Stimulated activated CD4-positive, alpha-beta T cell treated with anti-CD3 and anti-CD28 coated beads, Interleukin-12 subunit alpha, Interleukin-12 subunit beta, amount 100 ng/mL, for 4 hours (primary cell): ENCODE measurements at places on chromosomes 2 and 18.

GRCh38 chr2:26609839-26610277 is 31.3 kb downstream of the CIB4 start:
- peak; percentile 5 for DNase-seq

DNA sequence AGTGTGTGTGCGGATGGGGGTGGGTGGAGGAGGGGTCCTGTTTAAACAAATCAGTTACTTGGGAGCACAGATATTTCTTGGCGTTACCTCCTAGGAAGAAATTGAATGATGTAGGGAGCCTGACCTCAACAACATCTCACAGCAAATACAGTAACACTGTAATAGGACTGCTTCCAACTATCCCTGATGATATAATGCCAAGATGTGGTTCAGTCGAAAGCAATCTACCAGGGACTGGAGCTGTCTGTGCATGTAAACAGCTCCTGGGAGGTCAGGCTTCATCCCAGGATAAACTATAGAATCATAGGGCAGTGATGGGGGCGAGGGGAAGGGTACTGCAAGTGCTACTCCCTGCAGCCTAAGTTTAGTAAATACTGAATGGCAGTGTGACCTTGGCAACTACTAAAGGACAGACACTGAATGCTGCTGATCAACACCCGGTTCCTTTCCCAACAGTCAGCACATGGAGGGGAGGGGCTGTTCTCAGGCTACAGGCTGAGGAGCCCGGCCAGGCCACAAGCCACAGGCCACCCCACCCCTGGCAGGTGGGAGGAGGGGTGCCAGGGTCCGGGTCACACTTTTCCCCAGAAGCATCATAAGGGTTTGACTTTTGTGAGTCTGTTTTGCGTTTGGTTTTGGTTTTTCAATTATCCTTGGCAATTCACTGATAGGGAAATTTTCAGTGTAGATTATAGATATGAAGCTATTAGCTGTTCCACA is 85.3 kb upstream of the ZNF397 start:
- DNase-seq: no peak

GRCh38 chr2:40168546-40168945 is 283.3 kb downstream of the SLC8A1 start:
- no peak for DNase-seq

DNA sequence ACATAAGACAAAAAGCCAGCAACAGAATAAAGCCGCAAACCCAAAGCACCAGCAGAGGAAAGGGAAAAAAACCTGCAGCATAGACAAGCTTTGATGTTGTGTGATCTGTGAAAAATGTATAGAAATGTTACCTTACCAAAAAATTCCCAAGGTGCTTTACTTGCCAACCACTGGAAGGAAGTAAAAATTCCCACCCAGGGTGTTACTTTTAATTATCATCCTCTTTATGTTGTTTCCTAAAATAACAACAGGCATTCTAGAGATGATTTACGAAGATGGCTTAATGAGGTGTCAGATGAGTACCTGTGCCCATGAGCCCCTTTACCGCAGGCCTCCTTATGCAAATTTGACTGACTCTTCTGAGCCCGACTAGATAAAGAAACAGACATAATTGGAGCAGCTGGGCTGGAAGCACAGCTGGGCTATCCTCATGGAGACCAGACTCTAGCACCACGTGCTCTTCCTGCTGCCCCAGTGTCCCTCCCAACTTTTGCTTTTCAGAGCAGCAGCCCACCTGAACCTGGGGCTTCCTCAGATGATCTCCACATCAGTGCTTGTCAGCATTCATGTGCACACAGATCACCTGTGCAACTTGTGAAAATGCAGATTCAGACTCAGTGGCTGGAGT is 41.5 kb downstream of the SRSF7 start:
- DNase-seq: peak; percentile 32

DNA sequence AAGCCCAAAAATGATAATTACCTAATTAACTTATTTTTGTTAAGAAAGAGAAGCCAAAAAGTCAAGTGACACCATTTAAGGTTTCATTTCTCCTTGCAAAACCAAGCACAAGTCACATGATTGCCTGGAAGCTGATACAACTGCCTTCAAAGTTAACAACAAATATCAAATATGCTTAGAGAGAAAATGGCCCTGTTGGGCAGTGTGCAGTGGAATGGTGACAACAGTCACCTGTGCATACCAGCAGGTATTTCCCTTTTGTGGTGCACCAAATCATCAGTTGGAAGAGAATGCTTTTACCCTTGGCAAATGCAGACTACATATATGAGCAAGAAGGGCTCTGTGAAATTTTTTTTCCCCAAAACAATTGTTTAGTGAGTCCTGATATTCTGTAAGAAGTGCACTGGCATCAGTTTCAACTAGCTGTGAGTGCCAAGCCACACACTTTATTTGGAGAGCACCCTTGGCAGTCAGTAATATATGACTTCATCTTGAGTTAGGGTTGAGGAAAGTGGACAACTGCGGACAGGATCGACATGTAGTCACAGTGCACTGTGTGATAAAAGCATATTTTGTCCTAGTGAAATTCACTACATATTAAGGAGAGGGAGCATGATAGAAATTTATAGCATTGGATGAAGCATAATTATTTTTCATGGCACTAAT is 74.9 kb upstream of the DOCK10 start:
- no peak for DNase-seq

DNA sequence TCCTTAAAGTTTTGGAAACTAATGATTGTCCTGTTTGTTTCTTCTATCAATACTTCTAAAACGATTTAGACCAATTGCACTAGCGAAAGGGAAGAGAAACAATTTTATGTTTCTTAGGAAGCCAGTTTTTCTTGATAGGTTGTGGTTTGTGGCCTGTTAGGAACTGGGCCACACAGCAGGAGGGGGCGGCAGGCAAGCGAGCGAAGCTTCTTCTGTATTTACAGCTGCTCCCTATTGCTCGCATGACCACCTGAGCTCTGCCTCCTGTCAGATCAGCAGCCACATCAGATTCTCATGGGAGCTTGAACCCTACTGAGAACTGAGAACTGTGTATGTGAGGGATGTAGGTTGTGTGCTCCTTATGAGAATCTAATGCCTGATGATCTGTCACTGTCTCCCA is 201.5 kb upstream of the PXDN start:
- no peak for DNase-seq

DNA sequence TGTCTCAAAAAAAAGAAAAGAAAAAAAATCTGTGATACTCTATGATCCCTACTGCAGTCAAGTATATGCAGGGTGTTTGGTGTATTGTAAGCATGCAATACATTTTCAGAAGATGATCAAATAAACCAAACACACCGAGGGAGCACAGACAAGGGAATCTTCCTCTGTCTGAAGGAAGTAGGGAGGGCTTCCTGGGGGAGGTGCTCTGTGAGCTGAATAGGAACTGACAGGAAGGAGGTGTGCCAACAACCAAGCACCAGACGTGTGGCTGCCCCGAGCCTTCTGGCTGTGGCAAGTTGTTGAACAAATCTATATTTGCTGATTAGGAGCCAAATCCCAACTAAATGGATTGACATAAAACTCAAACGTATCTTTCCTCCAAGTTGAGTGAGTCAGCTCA is 14.6 kb downstream of the THNSL2 start:
- DNase-seq: no peak

- DNase-seq: no peak
These were observed 210.8 kb upstream of the SMIM21 start for GRCh38 chr18:75638223-75638775.

DNA sequence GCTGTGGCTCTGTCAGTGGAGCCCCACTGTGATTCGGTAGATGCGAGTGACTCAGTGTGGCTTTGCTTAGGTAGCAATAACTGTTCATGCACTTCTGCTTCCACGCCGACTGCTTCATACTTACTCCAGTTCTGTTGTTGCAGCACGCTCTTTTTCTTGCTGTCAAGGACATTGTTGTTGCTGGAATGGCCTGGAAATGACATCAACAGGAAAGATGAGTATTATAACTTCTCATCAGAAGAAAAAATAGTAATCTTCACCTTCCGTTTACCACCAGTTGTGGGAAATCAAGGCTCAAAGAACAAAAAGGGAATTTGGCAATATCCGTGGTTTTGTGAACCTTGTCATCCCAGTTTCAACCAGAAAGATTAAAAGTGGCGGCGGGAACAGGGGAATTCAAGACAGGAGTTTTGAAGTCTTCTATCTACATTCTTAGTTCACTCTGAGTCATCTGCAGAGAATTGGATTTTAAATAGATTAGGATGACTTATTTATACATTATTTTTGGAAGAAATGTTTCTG is 8.3 kb downstream of the TM4SF20 start:
- no peak for DNase-seq

DNA sequence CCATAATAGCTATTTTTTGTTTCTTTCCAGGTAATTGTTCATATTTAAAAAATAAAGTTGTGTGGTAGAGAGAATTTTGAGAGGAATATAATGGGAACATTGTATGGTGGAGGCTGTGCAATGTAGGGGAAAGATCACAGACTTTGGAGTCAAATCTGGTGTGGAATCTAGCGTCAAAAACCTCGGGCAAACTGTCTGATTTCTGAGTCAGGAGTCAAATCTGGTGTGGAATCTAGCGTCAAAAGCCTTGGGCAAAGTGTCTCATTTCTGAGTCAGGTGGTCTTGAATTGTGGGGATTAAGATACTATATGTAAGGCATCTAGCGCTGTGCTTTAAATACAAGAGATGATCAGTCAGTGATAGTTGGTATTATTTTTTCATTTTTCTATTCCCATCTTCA is 5.1 kb downstream of the PTPN4 start:
- DNase-seq: no peak

DNA sequence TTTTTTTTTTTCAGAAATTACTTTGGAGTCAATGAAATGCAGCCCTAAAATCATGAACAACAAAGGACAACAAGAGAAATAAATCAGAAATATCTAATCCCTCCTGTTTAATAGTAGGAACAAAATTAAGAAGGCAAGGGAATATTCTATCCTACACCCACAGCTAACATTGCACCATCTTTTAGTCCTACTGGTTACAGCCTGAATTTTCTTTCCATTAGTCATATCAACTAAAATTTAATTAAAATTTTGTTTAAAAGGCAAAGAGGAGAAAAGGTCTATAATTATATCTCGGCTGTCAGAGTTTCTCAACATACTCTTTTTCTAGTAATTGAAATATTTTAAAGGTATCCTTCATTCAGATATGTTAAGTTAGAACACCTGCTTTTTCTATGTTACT is 61.9 kb downstream of the DTNA start:
- no peak for DNase-seq

DNA sequence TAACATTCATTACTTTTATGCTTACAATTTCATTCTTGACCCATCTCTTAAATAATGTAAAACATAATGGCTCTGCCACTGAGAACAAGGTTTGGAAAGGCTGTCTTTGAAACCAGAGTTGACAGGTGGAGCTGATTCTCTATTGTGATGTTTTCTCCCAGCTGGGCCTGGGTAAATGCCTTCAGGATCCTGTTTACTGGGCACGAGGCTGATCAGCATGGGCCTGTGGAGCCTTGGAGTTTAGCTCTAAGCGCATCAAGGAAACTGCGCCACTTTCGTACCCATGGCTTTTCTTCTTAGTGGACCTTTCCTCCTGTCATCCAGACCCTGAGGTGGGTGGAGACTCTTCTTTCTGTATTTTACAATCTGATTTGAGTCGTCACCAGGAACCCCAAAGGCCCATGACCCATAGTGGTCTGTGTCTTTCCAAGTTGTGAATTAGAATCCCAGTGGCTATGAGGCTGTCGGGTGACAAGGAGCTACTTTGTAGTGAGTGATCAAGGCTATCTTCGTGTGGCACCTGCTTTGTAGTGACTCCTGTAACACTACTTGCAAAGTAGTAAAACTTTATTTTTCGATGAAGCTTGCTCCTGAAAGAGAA is 123.1 kb downstream of the LPIN1 start:
- no peak for DNase-seq

DNA sequence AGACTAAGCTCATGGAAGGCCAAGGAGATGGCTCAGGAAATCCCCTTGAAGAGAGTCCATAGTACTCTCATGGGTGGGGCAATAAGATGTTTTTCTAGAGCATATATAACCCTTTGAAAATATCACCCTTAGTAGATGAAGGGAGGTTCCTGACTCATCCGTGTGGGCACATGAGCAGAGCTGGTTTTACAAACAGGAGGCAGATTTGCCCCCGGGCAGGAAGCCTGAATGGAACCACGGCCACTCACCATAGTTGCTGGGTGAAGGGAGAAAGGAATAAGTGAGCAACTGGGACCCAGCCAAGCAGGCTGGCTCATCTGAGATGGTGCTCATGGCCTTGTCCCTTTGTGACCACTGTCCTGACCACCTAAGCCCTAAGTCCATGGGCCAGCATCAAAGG is 29.0 kb upstream of the MAPRE3 start:
- DNase-seq: no peak

DNA sequence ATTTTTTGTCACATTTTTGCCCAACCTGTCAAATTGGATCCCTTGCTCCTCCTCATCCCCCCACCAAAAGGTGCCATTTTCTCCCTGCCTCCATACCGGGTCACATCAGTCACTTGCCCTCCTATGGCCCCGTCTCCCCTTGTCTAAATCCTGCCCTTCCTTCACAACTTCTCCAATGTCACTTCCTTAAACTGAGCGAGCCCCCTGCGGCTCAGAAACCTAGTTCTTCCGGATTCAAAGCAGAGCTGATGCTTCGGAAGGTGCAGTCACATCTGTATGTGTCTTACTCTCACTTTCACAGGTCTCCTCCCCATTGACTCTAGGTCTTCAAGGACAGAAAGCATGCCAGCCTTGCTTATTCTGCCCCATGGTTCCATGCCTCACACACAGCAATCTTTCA is 22.1 kb downstream of the TNP1 start:
- no peak for DNase-seq

DNA sequence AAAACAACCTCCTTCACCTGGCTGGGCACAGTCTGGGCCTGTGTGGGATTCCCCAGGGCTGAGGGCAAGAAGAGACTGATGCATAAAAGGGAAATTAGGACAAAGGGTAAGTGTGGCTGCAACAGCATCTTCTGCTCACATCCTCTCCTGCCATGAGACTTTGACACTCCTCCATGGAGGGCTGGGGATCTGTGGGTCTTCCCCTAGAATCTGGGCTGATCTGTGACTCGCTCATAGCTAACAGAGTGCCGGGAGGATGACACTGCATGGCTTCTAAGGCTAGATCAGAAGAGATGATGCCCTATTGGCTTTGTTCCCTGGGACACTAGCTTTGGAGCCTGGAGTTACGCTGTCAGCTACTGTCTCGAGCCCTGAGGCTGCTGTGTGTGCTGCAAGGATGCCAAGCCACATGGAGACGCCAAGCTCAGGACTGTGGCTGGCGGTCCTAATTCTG is 24.3 kb downstream of the MOCOS start:
- no peak for DNase-seq
